ENCODE measurements at places on chromosomes 5 and 9.

- DNase-seq: peak; percentile 65
Measured at GRCh38 chr5:154273028-154273617, 82.6 kb downstream of the GALNT10 start.

GRCh38 chr9:109017061-109017460 lies 3.8 kb upstream of the CTNNAL1 start:
- no peak for DNase-seq

GRCh38 chr9:136597141-136597885 lies 51.5 kb upstream of the NOTCH1 start:
- DNase-seq: no peak

DNA sequence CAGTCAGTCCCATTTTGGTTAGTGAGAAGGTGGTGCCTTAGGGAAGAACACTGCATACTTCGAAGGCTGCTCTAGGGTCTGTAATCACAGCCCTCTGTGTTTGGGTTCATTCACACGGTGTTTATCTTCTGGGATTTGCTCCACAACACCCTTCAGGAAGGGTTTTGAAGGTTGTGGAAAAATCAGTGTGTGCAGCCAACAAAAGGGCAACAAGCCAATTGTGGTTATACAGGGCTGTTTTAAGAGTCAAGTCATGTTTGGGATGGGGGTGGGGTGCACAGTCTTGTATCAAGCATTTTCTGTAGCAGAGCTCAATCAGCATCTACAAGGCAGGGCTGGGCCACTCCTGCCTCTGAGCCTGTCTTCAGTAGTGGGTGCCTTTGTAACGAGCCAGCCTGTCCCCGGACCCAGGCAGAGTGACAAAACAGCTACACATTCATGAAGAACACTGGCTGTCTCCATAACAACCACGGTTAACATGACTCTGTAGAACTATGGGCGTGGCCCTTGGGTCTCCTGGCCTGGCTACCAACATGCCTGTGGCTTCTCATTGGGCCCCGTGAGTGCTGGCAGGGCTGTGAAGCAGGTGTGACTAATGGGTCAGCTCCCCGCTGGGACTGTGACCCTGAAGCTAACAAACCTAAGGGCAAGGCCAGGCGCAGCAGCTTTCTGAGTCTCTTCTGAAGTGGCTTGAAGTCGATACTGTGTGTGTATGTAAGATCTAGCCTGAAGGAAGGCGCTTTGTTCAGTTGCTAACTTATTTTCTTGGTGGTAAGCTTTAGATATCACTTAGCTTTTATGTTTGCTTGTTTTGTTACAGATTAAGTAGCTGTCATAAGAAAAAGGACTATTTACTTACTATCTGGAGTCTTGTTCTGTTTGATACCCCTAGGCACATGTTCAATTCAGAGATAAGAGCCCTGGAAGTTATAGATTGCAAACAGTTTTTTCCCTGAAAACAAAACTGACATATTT lies 27.9 kb upstream of the GOLM1 start:
- DNase-seq: no peak

- DNase-seq: no peak
Measured at GRCh38 chr5:72326306-72326649, 6.1 kb downstream of the PTCD2 start.

DNA sequence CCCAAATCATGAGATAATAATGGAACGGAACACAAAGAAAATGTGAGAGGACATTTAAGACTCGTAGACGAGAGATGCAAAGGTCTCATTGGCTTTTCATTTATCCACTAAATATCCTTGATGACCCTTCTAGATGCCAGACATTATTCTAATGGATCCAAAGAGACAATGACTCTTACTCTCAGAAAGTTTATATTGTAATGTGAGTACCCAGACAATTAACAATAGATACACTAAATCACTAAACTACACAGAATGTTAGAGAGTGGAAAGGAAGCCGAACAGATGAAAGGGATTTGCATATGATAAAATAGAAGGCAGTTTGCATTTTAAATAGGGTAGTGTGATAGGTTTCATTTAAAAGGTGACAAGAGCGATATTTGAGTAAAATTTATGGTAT lies 973.3 kb downstream of the TAF11L14 start:
- no peak for DNase-seq

GRCh38 chr5:37308793-37309192 lies 59.6 kb upstream of the CPLANE1 start:
- DNase-seq: no peak

DNA sequence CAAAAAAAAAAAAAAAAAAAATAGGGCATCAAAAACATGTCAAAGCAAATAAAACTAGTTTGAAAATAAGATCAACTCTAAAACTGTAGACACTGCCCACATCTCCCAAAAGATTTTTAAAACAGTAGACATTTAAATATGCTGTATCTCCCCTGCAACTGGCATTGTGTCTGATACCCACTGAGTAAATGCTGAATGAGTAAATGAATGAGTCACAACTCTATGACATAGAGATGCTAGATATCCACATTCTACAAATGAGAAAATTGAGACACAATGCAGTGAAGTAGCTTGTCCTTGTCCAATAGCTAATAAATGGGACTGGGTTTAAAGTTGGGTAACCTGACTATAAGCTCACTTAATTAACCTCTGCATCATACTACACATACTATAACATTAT lies 14.1 kb upstream of the MAP1B start:
- no peak for DNase-seq

DNA sequence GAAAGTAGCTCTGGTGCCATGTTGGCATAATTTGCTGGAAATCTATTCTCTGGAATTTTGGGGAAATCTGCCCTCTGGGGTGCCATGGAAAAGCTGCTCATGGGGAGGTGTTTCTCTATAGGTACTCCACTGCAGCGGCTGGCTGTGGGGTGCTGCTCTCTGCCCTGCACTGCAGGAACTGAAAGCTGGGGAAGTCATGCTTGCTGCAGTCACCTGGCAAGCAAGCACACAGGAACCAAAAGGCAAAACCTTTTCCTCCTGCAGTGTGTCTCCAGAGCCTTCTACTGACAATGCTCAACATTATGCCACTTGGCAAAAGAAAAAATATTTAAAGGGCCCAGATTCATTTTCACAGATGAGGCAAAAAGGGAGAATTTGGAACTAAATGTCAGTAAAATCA lies 25.8 kb upstream of the CARNMT1 start:
- DNase-seq: no peak

GRCh38 chr5:160486573-160486972 lies 64.9 kb downstream of the PTTG1 start:
- DNase-seq: peak; percentile 78

DNA sequence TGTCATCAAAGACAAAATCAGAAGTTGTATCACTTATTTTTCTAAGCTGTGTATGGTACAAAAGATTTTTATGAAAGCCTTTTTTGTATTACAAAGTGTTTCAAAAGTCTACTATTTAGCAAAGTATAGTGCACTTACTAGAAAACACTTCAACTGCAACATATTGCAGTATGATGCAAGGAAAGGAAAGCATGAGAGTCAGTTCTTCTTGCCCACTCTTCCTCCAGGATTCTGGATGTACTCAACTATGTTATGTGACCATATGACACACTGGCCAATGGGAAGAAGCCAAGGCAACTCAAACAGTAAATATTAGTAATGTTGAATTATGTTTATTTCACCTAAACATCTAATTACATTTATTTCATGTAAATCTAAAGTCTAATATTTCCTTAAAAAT lies 49.5 kb upstream of the TYRP1 start:
- DNase-seq: no peak

DNA sequence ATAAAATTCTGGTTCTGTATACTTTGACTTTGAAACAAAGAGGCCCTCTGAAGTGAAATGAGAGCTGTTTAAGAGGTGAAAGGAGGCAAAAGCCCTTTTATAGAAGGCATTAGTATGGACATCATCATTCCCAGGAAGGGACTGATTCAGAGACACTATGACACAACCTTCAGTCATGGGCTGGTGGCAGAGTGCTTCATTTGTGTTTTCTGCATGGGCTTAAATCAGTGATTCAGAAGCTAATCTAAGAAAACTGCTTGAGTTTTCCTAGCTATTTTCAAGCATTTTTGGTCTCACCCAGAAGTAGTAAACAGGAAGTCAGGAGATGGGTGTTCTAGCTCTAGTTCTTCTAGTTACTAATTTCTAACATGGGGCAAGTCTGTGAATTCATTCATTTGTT lies 288.9 kb downstream of the TRPM3 start:
- no peak for DNase-seq

DNA sequence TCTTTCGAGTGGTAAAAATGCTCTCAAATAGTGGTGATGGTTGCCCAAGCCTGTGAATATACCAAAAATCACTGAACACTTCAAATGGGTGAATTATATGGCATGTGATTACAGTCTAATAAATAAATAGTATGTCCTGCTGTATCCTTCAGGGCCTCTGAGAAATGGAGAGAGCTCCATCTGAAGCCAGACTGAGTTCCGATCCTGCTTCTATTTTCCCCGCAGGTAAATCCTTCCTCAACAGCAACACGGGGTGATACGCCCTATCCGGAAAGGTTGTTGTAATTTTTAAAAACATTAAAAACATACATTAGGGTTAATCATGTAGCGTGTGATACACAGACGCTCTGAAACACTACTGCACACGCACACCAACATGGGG lies 695 bp upstream of the SNAPC3 start:
- no peak for DNase-seq

GRCh38 chr5:9888501-9888901 lies 258.4 kb upstream of the TAS2R1 start:
- no peak for DNase-seq

GRCh38 chr9:18785604-18786003 lies 247.4 kb downstream of the SAXO1 start:
- no peak for DNase-seq

- no peak for DNase-seq
Measured at GRCh38 chr9:127340721-127341120, 56.2 kb upstream of the SLC2A8 start.

DNA sequence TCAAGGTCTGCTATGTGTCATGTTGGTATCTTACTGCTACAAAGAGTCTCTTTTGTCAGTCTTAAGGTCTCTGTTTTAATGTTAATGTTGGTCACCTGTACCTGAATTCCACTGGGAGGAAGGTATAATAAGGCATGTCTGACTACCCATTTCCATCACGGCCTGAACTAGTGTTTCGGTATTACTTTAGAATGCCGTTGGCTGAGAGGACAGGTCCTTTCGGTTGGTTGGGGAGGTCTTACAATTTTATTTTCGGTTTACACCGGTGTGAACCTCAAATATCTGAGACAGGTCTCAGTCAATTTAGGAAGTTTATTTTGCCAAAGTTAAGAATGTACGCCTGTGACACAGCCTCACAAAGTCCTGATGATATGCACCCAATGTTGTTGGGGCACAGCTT lies 154.9 kb upstream of the ABCA1 start:
- no peak for DNase-seq

DNA sequence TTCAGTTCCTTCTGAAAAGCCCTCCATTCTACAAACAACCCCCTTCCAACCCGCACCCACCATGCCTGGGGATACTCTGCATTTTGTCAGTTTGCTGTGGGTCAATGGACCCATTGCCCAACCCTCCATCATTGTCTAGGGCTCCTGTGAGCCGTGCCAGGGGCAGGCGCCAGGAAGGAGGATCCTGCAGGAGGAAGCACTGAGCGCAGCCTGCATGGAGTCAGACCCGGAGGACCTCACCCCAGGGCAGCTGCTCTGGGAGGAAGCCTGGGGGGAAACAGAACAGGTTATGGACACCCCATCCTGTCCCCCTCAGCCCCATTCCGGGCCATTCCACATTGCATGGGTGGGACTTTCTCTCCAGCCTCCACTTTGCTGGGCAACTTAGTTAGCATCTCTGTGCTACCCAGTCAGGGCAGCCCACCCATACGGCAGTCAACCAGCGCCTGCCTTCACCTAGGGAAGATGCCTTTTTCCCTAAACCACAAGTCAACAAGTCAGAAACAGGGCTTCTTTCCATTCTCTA lies 48.6 kb upstream of the VDAC1 start:
- DNase-seq: no peak

DNA sequence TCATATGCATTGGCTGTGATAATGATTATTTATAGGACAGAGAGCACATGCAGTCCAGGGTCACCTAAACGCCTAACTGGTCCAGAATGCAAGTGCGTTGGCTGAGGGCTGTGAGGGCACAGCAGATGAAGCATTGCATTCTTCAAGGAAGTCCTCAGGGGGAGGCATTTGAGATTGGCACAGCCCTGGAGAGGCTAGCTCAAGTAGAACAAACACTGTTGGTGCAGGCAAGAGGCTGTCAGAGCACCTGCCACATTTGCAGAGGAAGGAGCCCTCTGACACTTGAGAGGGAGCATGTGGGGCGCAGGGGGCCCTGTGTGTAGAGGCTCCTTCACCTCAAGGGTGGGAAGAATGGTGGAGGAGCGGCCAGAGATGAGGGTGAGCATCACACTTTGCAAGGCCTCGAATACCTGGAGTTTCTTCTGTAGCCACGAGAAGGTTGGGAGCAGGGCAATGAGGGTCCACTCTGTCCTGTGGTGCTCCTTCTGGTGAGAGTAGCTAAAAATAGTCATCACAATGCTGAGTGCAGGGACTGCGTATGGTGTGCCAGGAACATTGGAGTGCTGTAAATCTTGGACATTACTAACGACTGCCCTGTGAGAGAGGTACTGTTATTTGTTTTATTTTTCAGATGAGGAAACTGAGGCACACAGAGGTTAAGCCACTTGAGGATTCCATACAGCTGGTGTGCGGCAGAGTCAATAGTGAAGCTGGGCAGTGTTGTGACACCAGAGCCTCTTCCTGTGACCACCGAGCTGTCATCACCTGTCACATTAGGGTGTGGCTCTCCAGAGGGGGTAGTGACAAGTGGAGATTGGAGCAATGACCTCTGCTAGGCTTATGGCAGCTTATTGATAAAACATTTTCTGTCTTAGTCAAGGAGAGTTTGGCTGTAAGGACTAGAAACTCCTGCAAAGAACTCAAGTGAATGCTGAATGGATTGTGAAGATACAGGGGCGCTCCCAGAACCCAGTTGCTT lies 100.2 kb downstream of the PIP5K1B start:
- DNase-seq: no peak

GRCh38 chr5:77847814-77848290 lies 71.7 kb upstream of the TBCA start:
- no peak for DNase-seq

- DNase-seq: no peak
Measured at GRCh38 chr9:8751406-8751930, 951.9 kb upstream of the DMAC1 start.

DNA sequence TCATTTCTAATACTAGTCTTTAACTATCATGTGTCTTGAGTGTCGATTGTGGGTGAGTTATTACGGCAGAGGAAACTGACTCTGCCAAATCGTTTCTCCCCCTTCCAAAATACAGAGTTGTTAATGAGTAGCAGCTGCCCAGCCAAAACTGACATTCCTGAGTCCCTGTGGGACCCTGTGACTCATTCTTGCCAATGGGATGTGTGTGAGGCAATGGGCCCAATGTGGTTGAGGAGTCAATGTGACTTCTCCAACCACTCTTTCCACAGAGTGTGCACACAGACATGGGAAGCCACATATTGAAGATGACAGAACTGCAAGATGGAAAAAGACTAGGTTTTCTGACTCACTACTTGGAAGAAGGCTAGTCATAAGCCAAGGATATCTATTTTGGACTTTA lies 434.7 kb downstream of the DTWD2 start:
- DNase-seq: no peak

- no peak for DNase-seq
Measured at GRCh38 chr5:126143622-126144021, 279.6 kb upstream of the GRAMD2B start.

GRCh38 chr5:15977851-15978250 lies 201.7 kb downstream of the MARCHF11 start:
- no peak for DNase-seq
